ENCODE measurements at places on chromosomes 3 and 15.

DNA sequence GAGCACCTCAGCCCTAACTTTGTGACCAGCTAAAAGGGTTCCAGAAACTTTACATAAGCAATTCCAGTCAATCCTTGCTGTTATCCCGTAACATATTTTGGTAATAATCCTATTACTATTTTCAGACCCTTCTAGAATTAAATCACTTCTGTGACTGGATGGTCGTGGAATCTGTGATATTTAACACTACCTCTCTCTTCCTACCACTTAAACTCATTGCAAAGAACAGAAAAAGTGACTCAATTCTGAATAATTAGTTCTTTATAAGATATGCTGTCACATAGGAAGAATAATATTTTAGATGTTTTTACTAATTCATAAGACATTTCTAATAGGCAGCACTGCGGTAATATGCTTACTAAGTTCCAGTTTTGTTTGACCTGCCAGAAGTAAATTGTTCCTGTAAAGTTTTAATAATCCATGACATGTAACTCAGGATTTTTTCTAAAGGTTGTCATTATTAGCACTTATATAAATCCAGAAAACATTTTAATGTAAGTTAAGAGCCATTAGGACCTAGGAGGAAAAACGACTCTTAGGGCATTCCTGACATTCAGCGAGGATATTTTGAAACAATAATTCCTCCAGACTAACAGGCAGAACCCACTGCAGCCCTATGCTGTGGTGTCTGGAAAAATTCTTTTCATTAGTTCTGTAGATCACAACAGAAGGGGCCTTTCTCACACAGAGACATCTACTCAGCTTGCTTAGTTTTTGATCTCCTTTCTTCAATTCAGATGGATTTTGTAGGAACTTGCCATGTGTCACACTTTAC, 113.3 kb upstream of the MBNL1 start:
- no peak for DNase-seq

DNA sequence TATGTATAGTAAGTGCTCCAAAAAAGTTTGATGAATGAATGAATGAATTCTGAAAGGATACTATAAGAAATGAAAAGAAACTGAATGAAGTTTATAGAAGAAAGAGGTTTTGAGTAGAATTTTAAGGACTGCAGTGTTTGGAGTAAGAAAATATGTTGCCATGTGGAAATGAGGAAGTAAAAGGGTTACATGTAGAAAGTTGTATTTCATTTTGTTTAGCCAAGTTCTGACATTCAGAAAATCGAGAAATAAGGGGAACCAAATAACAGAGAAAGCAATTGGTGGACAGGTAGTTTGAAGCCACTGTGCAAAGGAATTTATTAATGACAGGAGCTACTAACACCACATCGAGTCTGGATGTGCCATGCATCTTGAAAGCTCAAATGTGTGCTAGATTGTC, 200.7 kb downstream of the SATB1 start:
- DNase-seq: no peak

DNA sequence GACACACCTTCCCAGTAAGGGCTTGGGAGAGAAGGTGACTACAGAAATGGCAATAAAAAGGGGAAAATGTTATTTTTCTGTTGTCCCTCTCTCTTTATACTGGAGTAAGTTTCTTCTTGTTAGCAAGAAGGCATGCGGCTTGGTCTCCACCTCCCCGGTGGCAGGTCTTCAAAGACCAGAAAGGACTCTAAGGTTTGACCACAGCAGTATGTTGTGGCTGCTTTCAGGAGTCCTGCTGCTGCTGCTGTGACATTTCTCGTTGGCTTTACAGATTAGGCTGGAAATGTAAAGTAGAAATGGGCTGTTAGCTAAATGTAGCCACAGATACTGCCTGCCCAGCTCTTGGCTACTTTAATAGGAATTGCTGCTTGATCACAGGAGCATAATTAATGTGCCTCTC, 175.8 kb upstream of the ZBTB20 start:
- no peak for DNase-seq

DNA sequence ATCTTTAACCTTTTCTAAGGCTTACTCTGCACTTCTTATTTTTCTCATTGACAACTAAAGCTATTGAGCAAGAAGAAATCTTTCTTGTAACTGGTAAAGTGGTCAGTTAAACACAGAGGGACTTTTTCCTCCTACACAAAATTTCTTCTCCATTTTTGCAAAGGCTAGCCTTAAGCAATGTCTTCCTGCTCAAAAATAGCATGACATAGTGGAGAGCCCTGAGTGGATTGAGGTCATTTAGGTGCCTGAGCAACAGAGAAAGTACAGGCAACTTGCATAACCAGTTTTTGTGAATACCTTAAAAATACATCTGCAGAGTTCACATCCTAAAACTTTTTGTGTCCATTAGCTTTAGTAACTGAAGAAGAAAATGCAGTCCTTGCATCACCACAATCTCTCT, 144.7 kb upstream of the TTC14 start:
- DNase-seq: no peak

DNA sequence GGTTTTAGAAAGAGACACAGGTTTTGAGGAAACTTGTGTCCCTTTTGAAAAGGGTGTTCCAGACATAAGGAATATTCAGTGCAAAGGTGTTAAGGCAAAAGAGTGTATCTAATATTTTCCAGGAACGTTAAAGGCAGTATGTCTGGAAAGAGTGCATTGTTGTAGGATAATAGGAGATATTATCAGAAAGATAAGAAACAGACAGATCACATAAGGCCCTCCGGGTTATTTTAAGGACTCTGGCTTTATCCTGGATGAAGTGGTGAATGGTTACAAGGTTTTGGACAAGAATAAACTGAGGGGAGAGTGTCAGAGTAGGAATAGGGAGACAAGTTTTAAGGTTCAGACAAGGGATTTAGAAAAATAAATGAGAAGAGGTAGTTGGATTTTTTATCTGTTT, 493.7 kb upstream of the GRM7 start:
- DNase-seq: no peak

Measured in A549 (cell line).